ENCODE measurements at places on chromosomes 3 and 15.

GRCh38 chr3:159830523-159831154 is 158.0 kb upstream of the IL12A start:
- no peak for DNase-seq

DNA sequence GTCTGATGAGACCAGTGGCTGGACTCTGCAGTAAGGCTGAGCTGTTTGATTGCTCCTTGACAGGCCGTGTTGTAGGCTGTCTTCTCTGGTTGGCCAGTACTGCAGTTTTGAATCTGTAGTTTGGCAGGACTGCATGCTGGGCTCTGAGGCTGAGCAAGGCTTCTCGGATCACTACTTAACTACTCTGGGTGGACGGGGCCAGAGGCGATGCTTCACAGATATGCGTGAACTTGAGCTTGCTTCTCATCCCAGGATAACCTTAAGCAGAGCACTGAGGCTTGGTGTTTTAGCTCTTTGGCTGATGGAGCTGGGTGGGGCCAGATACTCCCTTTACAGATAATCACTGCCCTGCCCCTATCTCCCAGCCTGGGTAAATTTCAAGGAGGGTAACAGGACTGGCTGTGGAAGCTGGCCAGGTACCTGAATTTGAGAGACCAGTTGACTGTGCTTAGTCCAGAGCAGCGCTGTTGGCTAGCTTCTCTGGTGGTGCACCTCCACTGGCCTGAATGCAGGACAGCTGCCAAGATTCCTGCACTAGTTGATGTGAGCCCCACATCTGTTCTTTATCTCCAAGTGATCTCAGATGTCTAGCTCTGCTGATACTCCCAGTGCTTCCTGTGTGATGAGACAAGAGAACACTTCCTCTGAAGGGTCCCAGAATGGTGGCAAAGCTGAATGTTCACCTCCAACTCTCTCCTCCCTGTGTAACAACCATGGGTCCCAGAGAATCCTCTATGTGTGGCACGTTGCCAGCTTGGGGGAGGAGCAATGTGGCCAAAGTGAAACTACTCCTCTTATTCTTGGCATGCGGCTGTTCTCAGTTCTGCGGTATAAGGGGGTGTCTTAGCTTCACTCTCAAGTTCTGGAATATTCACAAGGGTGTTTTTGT is 37.9 kb downstream of the RPL39L start:
- DNase-seq: peak; percentile 86

DNA sequence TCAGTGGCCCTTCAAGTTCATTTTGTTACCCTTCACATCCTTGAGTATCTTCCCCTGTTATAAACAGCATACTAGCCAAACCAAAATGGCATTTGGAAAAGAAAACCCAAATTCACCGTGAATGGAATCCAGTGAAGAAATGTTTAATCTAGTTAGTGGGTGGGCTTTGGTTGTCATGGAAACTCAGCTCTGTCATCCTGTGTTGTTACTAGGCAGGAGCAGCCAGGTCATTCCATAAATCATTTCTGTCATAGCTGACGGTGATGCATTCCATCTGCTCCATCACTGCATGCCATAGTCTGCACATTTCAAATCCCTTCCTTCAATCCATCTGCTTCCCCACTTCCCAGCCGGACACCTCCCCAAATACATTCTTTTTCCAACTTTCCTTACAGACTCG is 140.4 kb upstream of the CGNL1 start:
- DNase-seq: no peak

DNA sequence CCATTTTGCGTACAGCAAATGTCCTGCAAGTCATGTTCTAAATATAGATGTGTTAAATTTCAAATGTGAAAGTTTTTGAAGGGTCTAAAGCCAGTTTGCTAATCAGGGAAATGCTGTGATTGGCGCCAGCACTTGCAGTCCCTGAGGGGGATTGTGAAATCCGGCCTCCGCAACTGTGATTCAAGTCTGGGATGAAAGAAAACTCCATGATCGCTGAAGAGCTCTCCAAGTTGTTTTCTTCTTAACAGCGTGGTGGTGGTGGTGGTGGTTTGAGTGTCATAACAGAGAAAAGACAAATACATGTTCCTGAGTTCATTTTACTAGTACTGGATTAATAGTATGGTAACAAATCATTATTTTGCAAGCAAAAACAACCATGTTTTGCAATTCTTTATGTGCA is 51.8 kb downstream of the MITF start:
- DNase-seq: no peak
